Hypothalamus (tissue), 51 donors: ENCODE measurements at places on chromosomes 5 and 9.

DNA sequence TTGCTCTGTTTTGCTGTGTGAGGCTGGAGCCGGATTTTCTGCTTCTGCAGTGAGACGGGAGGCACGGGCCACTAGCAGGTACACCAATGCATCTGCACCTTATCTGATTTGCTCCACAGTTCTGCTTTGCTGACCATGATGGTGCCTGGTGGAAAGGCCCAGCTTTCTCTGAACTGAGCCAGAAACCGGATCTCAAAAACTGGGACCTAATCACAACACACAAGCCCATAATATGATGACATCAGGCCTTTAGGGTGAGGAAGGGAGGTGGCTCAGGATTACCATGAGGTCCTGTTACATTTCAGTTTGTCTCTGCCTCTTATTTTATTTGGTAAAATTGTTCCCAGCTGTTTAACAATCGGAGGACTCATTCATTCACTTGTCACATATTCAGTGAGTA is 49.8 kb downstream of the FGF1 start:
- DNase-seq = no peak

GRCh38 chr5:33068786-33069185 is 357.7 kb downstream of the NPR3 start:
- no peak for DNase-seq

- DNase-seq = no peak
Measured at GRCh38 chr9:113387560-113388230, 10.9 kb upstream of the HDHD3 start.

DNA sequence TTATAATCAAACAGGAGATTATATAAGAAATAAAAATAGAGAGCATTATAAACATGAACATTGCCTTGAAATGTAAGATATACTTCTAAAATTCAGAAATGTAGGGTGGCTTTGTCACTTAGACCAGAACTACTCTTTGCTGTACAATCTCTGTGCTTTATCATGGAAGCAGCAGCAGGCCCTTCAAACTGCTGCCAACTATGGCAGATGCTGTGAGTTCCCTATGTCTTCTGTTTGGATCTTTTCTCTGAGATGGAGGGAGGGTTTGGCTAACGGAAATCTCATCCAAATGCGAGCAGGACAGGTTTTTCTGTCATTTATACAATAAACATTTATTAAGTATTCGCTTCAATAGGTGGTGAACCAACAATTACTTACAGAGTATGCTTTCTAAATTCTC is 34.8 kb upstream of the RICTOR start:
- DNase-seq = no peak

- no peak for DNase-seq
Measured at GRCh38 chr9:32735476-32735875, 47.9 kb upstream of the TMEM215 start.

DNA sequence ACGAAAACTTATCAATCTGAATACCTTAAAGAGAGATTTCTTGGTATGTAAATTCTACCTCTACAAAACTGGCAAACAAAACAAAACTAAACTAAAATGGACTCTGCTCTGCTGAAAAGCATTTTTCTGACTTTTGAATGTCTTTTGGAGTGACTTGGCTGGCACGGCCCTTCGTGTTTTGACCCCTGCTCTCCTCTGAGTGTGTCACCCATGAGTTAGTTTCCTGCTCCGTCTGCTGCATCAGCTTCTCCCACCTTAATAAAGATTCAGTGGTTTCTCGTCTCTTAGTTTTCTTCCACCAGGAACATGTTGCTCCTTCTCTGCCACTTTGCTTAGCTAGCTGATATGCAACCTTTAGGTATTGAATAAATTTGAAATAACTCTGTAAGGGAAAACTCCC is 1084.0 kb upstream of the CDH18 start:
- DNase-seq = no peak

GRCh38 chr5:32928761-32929160 is 217.6 kb downstream of the NPR3 start:
- no peak for DNase-seq

GRCh38 chr5:43336159-43336558 is 22.9 kb upstream of the HMGCS1 start:
- no peak for DNase-seq

DNA sequence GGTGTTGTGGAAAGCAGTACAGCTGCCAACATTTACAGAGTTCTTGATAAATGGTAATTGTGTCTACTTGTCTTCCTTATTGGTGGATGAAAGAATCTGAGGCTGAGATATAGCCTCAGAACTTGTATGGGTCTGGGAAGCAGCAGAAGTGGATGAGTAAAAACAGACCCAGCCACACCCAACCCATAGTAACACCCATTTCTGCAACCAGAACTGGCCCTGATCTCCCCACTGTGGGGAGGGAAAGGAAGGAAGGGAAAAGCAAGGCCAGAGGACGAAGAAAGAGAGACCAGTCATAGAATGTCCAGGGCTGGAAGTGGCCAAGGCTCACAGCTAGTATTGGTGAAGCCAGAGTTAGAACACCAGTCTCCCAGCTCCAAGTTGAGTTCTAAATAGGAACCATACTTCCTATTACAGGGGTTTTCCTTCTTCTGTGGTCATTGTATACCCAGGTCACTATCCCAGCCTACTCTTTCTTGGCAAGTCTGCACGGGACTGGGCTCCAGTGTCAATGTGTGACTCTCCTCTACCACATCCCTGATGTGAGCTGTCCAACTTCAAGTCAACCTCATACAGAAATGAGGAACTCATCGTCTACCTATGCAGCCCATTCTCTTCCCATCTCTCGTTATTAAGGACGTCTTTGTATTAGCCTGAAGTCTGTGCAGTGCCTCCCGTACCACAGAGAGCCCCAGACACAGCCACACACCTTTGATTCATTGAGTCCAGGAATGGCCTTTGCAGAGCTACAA is 35.9 kb downstream of the ITK start:
- DNase-seq = no peak

DNA sequence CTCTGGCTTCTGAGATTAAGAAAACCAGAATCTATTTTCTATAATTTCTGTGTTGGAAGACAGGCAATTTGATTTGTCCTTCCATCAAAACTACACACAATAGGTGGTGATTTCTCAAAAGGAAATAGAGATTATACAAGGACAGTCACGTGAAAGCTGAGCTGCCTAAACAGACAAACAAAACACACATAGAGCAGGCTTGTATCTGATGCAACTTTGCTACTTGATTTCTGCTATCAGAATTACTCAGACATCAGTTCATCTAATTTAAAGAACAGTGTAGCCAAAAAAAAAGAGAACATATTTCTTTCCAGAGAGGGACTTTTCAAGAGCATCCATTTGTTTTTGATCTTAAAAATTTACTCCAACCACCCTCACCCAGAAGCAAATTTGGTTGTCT is 2128.3 kb upstream of the C9orf72 start:
- DNase-seq = no peak

- no peak for DNase-seq
Measured at GRCh38 chr9:101478444-101478843, 42.9 kb upstream of the ALDOB start.

GRCh38 chr5:81203729-81204128 is 29.4 kb upstream of the CKMT2 start:
- no peak for DNase-seq

DNA sequence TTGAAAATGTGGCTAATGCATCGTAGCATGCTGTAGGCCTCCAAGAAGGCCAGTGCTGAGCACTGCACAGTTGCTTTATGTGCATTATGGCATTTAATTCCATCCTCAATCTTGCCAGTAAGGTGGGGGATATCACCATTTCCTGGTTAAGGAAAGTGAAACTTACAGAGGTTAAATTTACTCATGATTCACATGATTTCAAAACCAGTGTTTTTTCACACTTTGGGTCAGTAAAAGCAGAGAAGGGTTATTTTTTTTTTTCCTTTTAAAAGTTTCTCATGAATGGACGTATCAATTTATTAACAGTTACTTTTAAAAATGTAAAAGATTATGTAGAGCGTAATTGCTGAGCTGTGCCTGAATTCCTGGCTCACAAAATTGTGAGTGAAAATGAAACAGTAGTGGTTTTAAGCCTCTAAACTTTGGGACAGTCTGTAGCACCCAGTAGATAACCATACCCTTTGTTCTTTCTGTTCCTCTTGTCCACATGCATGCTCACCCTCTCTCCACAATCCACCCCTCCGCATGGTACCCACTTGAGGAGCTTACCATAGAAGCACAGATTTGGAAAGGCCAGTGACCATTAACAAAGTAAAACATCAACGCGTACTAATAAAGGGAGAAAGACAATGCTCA is 21.2 kb downstream of the MAST4 start:
- DNase-seq = no peak

- no peak for DNase-seq
Measured at GRCh38 chr9:27714388-27714787, 141.1 kb upstream of the C9orf72 start.

DNA sequence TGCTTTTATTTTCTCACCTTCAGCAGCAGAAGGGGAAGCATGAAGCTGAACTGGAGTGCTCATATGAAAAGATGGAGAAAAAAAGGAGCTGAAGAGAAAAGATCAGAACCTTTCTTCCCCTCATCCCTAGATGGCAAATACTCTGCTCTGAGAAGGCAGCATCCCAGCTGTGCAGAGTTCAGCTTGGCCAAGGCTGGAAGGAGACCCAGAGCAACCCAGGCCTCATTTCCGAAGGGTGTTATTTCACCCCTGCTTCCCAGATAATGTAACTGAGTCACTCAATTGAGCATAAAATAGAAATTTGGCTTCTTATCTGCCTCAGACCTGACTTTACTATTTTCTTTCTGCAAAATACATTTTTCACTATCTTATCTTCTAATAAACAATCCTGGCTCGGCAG is 489.9 kb upstream of the BRINP1 start:
- no peak for DNase-seq

GRCh38 chr5:58477760-58478376 is 13.4 kb upstream of the GAPT start:
- no peak for DNase-seq

GRCh38 chr9:134537951-134538641 is 103.5 kb upstream of the COL5A1 start:
- DNase-seq = no peak

DNA sequence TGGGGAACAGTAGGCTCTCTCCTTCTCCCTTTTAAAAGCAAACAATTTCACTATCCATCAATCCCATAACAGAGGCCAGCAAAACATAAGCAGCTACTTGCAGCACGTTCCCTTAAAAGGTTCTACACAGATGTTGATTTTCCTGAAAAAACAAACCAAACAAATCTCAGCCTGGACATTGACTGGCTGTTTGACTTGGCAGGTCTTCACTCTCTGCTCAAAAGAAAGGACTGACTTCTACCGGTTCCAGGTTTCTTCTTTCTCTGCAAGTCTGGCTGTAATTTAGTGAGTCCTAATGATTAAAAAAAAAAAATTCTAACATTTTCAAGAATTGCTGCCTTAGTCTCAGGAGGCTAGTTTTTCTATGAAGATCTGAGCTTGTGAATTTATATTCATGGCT is 203.1 kb upstream of the EFNA5 start:
- no peak for DNase-seq

- DNase-seq = no peak
Measured at GRCh38 chr5:1504069-1504595, 19.6 kb downstream of the LPCAT1 start.

DNA sequence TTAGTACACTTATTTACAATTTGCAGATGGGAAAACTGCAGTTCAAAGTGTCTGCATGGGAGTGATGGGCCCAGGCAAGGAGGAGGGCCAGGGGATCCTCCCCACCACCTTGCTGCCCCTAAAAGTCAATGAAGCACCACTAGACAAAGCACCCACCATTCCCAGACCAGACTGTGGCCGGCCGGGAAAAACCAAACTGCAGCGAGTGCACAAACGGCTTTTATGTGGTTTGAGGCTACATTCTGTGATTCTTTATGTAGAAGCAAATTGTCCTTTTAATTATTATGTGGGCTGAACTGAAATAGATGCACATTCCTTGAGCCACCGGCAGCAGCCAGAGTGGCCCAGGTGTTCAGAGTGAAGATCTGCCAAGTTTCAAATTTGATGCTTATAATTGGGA is 585.3 kb upstream of the KLF4 start:
- DNase-seq = no peak

DNA sequence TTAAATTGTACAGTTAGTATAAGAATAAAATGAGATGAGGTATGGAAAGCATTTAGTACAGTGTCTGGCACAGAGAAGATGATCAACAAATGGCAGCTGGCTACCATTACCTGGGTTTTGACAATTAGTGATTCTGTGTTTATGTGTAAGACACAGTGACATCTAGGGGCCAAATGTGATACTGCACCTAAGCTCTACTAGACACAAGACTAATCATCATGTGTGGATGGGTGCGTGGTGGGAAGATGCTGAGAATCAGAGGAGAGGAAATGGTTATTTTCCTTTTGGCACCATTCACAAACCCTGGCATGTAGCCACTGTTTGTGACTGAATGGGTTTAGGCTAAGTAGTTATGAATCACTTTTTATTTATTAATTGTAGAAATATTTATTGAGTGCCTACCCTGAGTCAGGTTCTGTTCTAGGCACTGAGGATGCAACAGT is 109.8 kb upstream of the TBC1D2 start:
- no peak for DNase-seq

GRCh38 chr9:75432386-75432785 is 344.1 kb downstream of the OSTF1 start:
- no peak for DNase-seq

- DNase-seq = no peak
Measured at GRCh38 chr9:133869674-133870405, 122.3 kb downstream of the VAV2 start.

DNA sequence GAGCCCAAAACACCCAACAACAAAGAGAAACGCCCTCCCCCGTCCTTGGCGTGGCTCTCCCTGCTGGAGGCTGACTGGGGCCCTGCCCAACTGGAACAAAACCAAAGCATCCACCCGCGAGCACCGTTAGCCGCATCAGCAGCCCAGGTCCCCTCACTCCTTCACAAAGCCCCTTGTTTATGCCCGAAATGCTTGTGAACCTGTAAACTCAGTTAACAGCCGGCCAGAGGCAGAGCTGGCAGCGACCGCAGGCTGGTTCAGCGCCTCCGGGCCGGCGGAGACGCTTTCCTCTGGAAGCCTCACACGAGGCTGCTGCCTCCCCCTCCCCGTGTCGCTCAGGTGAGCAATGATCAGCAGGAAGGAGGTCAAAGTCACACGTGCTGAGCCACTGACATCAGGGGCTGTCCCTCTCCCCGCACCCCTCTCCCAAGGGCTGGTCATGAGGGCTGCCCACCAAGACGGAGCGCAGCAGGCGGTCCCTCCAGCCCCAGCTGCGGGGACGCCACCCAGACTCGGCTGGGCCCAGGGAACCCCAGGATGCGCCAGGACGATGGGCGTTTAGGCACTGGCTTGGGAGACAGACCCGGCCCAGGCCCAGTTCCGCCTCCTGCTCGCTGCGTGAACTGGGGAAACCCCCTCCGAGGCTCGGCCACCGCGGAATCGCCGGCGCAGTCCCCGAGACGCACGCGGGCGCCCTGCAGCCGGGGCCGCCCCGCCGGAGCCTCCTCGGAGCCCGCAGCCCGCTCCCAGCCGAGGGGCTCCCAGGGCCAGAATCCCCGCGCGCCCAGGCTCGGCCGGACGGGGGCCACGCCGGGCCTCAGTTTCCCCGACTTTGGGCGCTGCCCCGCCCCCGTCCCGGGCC is 563 bp downstream of the SNAPC4 start:
- no peak for DNase-seq
